Stimulated activated CD8-positive, alpha-beta memory T cell treated with anti-CD3 and anti-CD28 coated beads, Interleukin-4, amount 100 ng/mL, for 1 hour (primary cell): ENCODE measurements at places on chromosomes 4 and X.

DNA sequence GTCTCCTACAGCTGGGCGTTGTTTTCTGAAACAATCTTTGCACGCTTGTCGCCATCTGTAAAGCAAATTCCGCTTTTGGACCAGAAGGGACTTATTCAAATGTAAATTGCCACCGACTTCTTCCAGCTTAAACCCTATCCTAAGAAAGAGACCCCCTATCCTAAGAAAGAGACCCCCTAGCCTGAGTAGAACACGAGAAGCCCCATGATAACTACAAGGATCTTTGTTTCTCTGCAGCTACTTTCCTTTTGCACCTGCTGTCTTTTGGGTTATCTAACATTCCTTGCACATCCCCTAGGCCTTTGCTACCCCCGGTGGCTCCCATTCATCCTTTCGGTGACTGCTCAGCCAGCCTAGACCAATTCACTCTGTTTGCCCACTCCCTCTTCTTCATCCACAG is 536.0 kb upstream of the PRKX start:
- DNase-seq, result no peak

DNA sequence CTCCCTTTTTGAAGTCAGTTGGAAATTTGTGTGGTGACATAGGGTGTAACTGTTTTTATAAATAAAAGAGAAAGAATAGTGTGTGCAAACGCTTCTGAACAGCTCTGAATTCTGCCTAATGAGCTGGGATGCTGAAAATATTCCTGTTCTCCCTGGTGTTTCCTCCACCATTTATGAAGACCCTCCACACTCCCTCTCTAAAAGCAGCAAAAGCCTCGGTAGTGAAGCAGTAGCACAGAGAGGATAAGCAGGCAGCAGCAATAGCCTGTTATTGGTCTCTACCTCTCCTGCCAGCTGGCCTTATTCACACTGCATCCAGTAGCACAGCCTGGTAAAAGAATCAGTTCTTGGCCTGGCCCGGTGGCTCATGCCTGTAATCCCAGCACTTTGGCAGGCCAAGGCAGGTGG is 406.1 kb downstream of the IQCM start:
- no peak for DNase-seq

- DNase-seq, result no peak
Observed at GRCh38 chr4:149784018-149784417, 31.6 kb downstream of the IQCM start.

DNA sequence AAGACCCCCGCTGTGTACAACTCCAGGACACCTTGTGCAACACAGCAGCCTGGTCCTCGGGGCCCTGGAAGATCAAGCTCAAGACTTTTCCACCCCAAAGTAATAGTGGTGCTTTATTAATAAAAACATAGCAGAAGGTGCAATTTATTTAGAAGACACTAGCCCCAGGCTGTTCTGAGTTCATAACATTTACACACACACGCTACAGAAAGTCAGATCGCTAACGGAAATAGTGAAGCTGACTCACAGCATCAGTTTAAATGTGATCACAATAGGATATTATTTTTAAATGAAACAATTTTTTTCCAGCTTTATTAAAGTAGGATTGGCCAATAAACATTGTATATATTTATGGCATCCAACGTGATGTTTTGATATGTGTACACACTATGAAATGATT is 141.0 kb downstream of the STK32B start:
- DNase-seq, result no peak

DNA sequence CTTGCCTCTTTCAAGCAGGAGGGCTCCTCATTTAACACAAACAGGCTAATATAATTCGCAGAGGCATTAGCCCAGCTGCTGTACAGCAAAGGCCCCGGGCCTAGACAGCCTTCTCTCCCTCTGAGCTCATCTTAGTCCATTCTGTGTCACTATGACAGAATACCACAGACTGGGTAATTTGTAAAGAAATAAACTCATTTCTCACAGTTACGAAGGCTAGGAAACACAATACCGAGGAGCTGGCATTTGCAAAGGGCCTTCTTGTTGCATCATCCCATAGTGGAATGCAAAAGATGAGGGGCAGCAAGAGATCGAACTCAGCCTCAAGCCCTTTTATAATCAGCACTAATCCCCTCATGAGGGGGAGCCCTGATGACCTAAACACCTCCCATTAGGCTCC is 48.5 kb downstream of the TSPAN5 start:
- DNase-seq, result no peak

DNA sequence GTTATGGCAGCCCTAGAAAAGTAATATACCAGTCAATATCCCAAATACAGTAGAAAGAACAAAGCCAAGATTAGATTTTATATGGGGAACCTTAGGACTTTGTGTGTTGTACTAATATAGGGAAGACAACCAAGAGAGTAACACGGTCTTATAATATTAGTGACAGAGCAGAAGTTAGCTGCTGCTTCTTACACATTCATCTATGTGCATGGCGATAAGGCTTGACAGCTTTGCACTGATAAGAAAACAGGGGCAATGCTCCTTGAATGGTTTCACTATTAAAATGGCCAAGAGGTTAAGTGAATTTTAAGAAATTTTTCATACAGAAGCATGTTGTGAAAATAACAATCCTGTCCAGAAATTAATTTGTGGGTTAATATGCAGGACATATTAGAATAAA is 521.6 kb downstream of the CCSER1 start:
- DNase-seq, result no peak

- no peak for DNase-seq
Observed at GRCh38 chrX:17499512-17499911, 124.5 kb downstream of the NHS start.

GRCh38 chr4:114005569-114006442 is 26.4 kb upstream of the ARSJ start:
- DNase-seq, result no peak

DNA sequence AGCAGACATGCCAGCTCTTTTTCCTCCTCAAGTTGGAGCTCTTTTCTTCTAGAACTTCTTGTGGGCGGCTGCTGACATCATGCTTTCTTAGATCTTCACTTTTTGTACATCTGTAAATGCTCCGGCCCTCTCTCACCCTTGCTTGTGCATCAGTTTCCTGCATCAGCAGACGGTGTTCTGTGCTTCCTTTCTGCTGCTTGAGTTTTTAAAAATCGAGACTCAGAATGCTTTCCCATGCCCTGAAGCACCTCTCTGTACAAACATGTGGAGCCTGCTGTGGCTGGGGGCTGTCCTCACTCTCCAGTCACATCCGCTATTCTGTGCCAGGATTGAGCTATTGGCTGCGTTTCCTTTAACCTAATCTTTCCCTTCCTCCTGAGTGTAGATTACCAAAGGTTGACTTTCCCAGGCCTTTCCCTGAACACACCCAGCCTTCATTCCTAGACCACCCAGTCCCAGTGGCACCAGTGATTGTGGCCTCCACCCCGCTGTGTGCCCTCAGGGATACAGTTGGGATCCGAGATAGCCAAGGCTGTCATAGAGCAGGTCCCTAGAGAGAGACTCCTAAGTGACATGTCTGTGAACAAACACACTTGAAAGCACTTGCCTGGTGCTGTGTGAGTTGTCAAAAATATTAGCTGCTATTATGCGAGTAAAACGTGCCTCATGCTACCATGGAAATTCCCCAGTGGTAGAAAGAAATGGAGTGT is 41.9 kb downstream of the TNIP2 start:
- DNase-seq, result no peak
